Skin of body (tissue), 3 donors: ENCODE measurements at places on chromosomes 2 and 18. TPM values are rescaled to one million over a fixed set of nuclear protein-coding genes. Genes with fewer than 3 reads are reported as not detected.

The FSHR gene
- total RNA-seq = not detected

The IL1B gene
- 2.4 TPM for total RNA-seq

The MPPE1 gene
- total RNA-seq = 22.7 TPM

The CTAGE1 gene
- total RNA-seq = not detected

The NBEAL1 gene
- 38.8 TPM for total RNA-seq

The EVX2 gene
- total RNA-seq = not detected

The SMC6 gene
- total RNA-seq = 23.8 TPM

The EPB41L3 gene
- total RNA-seq = 40.1 TPM

The UCN gene
- total RNA-seq = 0.30 TPM

The ALKAL2 gene
- 1.4 TPM for total RNA-seq

The POU3F3 gene
- total RNA-seq = 0.59 TPM

The UGT1A4 gene
- total RNA-seq = not detected

The CNTNAP5 gene
- 0.10 TPM for total RNA-seq

The DOK6 gene
- total RNA-seq = 7.0 TPM

The COL3A1 gene
- total RNA-seq = 14,030 TPM

The REG3A gene
- total RNA-seq = not detected

The UGT1A7 gene
- 0.30 TPM for total RNA-seq

The HOXD12 gene
- total RNA-seq = not detected

The RAD51AP2 gene
- total RNA-seq = 0.20 TPM

The RGPD3 gene
- 0.30 TPM for total RNA-seq

The MBP gene
- total RNA-seq = 25.1 TPM

The EML6 gene
- total RNA-seq = 2.6 TPM

The FIGLA gene
- not detected for total RNA-seq

The POLR1A gene
- total RNA-seq = 11.3 TPM

The COL4A4 gene
- total RNA-seq = 0.30 TPM

The TAF4B gene
- 7.2 TPM for total RNA-seq

The PDE1A gene
- total RNA-seq = 2.6 TPM

The CIB4 gene
- total RNA-seq = not detected

The C2orf72 gene
- total RNA-seq = 0.39 TPM

The ANKRD30B gene
- total RNA-seq = 0.20 TPM

The FAM237A gene
- total RNA-seq = not detected

The SLC23A3 gene
- 1.5 TPM for total RNA-seq
